NAMALWA (cell line): ENCODE measurements at places on chromosomes 1 and 21.

- peak; percentile 12 for DNase-seq
These were observed 30.8 kb upstream of the TMEM125 start for GRCh38 chr1:43238991-43239469.

GRCh38 chr1:226706684-226707083 lies 32.4 kb downstream of the ITPKB start:
- no peak for DNase-seq

GRCh38 chr1:115732316-115732715 lies 36.2 kb downstream of the CASQ2 start:
- no peak for DNase-seq

DNA sequence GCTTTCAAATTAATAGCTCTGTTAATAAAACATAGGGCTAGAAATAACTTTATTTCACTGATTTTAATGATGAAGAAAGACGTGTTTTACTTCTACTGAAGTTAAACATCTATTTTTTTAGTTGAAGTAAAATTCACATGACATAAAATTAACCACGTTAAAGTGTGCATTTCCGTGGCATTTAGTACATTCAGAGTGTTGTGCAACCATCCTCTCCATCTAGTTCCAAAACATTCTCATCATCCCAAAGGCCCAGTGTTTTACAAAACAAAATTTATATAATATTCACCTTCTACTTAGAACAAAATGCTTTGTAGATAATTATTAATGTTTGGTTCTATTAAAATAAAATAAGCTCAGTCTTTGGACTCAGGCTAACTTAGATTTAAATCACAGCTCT lies 108.5 kb upstream of the GNG12 start:
- no peak for DNase-seq

GRCh38 chr1:8684590-8684989 lies 132.8 kb downstream of the RERE start:
- DNase-seq, result no peak

DNA sequence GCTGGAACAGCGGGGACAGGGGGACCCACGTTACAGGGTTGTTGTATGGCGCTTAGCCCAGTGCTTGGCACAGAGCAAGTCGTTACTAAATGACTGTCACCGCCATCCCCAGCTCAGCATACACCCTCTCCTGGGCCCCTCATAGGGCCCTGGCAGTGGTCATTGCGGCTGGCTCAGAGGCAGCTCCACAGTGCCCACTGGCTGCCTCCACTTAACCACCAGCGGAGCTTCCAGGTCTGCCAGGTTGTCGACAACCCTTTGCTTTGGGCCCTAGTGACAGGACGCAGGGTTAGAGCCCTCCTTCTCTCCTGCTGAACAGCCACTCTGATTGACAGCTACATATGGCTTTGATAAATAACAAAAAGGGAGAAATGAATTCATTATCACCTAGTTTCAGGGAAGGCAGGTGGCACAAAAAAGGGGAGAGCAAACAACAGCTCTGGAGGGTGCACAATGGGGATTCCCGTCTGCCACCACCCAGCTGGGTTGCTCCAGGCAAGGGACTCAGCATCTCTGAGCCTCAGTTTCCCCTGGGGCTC lies 4.8 kb downstream of the EFHD2 start:
- no peak for DNase-seq

GRCh38 chr1:66397192-66397591 lies 136.8 kb upstream of the SGIP1 start:
- peak; percentile 36 for DNase-seq

GRCh38 chr1:205324781-205325180 lies 3.2 kb upstream of the NUAK2 start:
- DNase-seq, result no peak

GRCh38 chr1:200108659-200109058 lies 81.1 kb downstream of the NR5A2 start:
- no peak for DNase-seq

GRCh38 chr1:61380561-61380960 lies 298.2 kb downstream of the NFIA start:
- no peak for DNase-seq

- DNase-seq, result no peak
These were observed 452.4 kb downstream of the PTPRU start for GRCh38 chr1:29688471-29689365.

DNA sequence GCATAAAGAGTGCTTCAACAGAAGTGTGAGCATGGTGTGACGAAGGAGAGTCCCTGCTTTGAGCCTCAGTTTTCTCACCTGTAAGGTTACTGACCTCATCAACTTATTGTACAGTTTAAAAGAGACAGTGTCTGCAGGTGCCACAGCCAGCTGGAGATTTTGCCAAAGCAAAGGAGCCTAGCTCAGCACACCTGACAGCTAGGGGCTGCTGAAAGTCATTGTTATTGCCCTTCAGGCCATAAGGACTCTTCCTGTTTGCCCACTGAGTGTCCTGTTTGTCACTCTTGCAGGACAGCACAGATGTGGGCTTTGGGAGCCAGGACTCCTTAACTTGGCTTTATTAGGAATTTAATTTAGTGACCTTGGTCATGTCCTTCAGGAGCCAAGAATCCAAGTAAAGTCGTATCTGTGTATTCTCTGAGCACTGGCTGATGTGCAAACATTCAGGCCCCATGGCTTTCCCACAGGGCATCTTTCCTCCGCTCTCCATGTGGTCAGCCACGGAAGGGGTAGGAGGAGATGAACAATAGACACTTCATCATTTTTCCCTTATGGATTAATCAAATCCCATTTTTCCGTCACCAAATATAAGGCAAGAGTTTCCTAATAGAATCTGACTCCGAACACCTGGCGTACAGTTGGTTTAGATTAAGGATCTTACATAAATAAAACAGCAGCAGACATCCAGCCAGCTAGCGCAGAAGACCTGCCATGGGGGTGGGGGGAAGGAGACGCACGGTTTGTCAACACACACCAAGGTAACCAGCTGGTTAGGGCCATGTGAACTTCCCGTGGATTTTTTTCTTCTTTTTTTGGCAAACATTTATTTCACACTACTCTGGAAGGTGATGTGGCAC lies 43.1 kb upstream of the KANK4 start:
- DNase-seq, result no peak

GRCh38 chr1:189880135-189880534 lies 597.5 kb downstream of the BRINP3 start:
- no peak for DNase-seq

GRCh38 chr1:244160455-244161235 lies 109.6 kb downstream of the ZBTB18 start:
- DNase-seq, result no peak

DNA sequence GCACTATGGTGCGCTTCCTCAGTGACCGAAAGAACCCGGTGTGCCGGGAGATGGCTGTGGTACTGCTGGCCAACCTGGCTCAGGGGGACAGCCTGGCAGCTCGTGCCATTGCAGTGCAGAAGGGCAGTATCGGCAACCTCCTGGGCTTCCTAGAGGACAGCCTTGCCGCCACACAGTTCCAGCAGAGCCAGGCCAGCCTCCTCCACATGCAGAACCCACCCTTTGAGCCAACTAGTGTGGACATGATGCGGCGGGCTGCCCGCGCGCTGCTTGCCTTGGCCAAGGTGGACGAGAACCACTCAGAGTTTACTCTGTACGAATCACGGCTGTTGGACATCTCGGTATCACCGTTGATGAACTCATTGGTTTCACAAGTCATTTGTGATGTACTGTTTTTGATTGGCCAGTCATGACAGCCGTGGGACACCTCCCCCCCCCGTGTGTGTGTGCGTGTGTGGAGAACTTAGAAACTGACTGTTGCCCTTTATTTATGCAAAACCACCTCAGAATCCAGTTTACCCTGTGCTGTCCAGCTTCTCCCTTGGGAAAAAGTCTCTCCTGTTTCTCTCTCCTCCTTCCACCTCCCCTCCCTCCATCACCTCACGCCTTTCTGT lies 7.3 kb upstream of the PIGV start:
- no peak for DNase-seq

GRCh38 chr1:78676993-78677392 lies 27.4 kb downstream of the IFI44 start:
- DNase-seq, result no peak

DNA sequence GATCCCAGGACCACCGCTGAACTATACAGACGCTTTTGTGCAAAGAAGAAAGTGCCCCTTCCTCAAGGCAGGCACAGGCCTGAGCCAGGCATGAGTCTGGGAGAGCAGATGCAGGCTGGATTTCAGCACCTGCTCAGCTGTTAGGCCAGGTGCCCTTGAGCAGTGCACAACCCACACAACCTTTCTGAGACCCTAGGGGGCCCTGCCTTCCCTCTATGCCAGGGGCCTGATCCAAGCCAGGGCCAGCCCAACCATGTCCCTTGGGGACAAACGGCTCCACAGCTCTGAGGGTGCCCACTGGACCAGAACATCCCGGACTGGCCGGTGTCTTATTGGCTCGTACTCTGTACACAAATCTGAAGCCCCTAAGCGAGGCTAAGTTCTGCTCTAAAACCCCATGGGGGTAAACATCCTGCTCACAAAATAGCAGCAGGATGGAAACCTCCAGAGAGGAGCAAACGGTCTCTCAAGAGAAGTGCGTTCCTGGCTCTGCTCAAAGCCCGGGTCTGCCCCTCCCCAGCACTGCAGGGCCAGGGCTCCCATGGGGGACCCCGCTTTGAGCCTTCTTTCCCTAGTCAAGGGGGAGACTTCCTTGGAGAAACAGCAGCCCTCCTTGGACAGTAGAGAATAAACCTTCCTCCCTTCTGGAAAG lies 275.1 kb downstream of the NPHP4 start:
- no peak for DNase-seq

GRCh38 chr1:28796352-28797211 lies 15.4 kb upstream of the OPRD1 start:
- DNase-seq, result no peak

DNA sequence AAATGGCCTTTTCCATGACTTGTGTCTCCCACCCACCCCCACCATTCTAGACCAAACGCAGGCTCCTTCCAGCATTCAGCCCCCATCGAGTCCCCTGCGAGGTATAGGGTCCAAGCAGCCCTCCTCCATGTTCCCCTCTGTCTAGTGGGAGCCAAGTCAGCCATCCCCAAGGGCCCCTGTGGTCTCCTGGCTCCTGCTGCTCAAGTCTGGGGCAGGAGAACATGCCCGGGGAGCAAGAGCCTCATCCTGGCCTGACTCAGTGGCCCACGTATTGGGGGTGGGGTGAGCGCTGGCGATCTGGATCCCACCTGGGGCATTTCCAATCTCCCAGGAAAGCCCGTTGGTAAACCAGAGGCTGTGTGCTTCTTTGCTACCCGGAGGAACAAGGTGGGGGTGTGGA lies 4.1 kb upstream of the PRDM16 start:
- DNase-seq, result no peak

GRCh38 chr1:40432644-40433390 lies 17.5 kb upstream of the ZFP69B start:
- DNase-seq, result no peak

- no peak for DNase-seq
These were observed 100.3 kb downstream of the TBX19 start for GRCh38 chr1:168380945-168381344.

- DNase-seq, result no peak
These were observed 7.4 kb upstream of the MOB3C start for GRCh38 chr1:46623743-46624644.

DNA sequence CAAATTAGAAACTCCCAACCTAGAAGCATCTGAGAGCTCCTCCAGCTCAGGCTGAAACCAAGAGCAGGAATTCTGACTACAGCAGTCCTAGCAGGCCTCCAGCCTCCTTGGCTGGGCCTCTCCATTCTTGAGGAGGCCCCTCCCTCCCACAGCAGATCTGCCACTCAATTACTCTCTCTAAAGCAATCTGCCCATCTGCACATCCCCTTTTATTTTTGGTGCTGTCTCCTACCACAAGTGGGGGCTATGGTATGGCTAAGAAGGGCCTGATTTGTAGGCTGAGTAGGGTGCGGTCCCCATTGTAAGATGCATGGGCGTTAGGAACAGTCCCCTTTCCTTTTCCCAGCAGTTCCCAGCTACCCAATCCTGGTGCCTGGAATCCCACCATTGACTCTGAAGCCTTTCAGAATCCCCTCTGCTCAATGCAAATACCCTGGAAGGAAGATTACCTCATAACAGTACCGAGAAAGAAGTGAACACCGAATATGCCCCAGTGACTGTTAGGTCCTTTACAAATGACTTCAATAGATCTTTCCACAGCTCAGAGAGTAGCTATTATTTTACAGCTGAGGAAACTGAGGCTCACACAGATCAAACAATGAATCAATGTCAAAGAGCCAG lies 11.6 kb upstream of the TTC39A start:
- peak; percentile 82 for DNase-seq

DNA sequence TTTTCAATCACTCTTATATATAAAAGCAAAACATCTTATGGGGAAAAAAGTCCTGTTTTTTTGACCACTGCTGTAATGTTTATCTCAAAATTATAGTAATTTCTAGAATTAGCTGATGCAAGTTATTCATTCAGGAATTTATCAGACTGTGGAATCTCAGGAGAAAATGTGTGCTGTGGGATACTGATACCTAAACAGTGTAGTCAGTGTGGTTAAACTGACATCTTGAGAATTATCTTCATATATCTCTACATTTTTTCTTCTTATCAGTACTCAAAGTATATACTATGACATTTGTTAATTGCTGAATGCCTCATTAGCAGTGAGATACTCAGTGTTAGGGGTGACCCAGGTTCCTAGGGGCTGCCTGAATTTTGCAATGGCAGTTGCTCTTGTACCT lies 839.3 kb downstream of the KCNT2 start:
- no peak for DNase-seq

DNA sequence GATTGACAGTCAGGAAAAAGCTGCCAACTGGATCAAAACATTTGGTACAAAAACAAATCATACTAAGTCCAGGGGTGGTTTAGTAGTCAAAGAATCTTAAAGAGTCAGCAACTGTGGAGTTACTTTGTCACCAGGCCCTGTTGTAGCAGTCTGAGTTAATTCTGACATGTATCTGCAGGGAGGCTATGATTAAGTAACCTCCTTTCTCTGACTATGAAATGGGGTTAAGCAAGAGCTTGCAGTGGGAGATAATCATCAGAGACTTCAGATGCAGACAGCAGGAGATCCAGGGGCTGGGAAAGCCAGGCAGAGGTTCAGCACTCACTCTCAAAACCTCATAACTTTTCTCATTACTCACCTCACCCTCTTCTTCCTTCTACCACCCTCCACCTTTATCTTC lies 99.2 kb upstream of the BTG3 start:
- DNase-seq, result no peak

- no peak for DNase-seq
These were observed 17.3 kb downstream of the OTUD7B start for GRCh38 chr1:149993181-149993580.

DNA sequence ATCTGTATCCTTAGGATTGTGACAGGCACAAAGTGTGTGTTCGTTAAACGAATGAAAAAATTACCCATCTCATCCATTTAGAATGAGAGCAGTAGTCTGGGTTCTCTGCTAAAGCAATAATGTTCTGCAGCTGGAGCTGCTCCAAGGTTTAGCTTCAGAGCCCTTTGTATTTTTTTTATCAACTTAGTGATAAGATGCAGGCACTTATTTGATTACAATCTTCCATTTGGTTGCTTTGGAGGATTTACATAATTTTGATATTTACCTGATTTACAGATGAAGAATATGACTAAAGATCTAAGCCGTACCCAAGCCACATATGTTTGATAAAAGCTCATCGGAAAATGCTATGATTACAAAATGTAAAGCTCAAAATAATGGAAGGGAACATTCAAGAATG lies 201.2 kb downstream of the KCTD3 start:
- DNase-seq, result no peak
